Pancreas (tissue), 10 donors: ENCODE measurements at places on chromosomes 1 and 21. TPM values are rescaled to one million over a fixed set of nuclear protein-coding genes. Genes with fewer than 3 reads are reported as not detected.

Gene NPHS2
- not detected for total RNA-seq

- no peak for DNase-seq
Measured at GRCh38 chr1:5682626-5683225, 309.5 kb downstream of the NPHP4 start.

- no peak for DNase-seq
Measured at GRCh38 chr1:230584660-230585059, 57.6 kb upstream of the COG2 start.

DNA sequence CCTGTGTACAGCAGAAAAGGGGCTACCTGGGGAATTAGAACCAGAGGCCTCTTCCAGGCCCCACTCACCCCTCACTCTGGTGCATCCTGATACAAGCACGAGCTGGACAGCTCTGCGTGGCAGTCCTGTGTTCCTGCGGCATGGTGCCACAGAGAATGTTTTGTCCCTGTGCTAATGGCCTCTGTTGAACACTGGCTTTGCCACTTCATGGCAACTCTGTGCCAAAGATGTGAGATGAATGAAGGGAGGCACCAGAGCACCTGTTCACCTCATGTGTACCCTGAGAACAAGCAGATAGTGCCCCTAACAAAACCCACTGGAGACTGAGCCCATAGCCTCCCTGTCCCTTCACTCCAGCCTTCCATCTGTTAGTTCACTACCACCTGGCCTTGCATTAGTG is 199.3 kb upstream of the COA6 start:
- DNase-seq, result no peak

GRCh38 chr1:110305900-110306420 is 33.2 kb upstream of the RBM15 start:
- peak; percentile 51 for DNase-seq
